Activated B cell treated with CpG ODN at 0.5 μM for 24 hours (primary cell): ENCODE measurements at places on chromosomes 2 and 18.
A peak's percentile ranks its signal among the peaks of the same experiment; 100 is the strongest.

GRCh38 chr2:148615381-148615841 is 29.1 kb upstream of the EPC2 start:
- no peak for DNase-seq

DNA sequence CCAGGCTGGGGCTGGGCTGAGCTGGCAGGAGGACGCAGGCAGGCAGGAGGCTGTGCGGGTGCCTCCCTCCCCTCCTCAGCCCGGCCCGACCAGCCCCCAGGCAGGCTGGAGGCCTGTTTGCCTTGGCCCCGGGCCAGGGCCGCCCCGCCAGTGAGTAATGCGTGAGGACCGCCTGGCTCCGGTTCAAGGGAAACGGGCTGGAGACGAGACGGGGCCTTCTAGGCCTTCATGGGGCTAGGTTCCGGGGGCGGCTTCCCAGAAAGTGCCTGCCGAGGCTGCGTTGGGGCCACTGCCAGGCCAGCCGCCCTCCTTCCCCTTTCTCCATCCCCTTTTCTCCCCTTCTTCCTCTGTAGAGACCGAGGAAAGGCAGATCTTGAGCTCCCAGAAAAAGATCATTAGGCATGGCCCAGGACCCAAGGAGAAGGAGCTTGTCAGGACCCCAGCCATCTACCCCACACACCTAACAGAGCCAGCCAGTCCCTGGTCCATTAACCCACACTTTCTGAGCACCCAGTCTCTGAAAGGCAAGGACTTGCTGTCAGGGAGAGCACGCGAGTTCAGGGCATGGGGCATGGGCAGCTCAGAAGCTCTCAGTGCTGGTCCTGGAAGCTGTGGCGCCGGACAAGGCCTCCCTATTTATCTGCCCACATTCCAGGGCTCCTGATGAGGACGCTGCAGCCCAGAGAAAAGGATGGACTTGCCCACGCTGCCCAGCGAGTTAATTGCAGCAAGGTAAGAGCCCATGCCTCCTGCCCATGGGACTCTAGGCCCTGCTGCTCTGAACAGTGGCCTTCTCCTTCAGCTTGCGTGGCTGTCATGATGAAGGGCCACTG is 48.5 kb downstream of the SMAD7 start:
- DNase-seq, result peak; percentile 9

GRCh38 chr2:45004562-45005191 is 4.6 kb downstream of the SIX2 start:
- no peak for DNase-seq

DNA sequence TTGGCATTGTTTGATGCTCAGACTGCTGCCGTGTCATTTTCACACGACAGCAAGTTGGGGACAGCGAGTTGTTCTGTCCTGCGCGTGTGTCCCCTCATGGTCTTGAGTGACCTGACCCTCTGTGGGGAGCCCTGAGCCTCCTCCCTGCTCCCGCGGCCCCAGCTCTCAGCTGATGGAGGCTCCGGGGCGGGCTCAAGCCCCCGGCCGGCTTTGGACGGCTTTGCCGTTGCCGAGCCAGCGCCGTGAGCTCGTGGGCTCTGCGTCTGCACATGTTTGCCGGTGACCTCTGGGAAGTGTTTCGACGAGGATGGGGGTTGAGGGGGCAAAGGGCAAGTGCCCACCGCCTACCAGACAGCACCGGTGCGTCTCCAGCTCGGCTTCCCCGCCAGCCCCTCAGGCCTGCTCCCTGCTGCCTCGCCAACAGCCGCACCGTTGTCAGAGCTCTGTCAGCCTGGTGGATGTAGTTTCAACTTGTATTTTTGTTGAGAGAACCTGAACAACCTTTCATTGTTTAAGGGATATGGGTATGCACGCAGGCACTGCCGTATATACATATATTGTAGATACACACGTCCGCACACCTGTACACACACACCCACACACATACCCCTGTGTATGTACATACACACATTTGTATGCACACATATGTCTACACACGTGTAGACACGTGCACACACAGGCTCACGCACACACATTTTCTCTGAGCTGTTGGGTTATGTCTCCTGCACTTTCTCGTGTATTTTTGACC is 13.7 kb downstream of the PDCD1 start:
- no peak for DNase-seq

DNA sequence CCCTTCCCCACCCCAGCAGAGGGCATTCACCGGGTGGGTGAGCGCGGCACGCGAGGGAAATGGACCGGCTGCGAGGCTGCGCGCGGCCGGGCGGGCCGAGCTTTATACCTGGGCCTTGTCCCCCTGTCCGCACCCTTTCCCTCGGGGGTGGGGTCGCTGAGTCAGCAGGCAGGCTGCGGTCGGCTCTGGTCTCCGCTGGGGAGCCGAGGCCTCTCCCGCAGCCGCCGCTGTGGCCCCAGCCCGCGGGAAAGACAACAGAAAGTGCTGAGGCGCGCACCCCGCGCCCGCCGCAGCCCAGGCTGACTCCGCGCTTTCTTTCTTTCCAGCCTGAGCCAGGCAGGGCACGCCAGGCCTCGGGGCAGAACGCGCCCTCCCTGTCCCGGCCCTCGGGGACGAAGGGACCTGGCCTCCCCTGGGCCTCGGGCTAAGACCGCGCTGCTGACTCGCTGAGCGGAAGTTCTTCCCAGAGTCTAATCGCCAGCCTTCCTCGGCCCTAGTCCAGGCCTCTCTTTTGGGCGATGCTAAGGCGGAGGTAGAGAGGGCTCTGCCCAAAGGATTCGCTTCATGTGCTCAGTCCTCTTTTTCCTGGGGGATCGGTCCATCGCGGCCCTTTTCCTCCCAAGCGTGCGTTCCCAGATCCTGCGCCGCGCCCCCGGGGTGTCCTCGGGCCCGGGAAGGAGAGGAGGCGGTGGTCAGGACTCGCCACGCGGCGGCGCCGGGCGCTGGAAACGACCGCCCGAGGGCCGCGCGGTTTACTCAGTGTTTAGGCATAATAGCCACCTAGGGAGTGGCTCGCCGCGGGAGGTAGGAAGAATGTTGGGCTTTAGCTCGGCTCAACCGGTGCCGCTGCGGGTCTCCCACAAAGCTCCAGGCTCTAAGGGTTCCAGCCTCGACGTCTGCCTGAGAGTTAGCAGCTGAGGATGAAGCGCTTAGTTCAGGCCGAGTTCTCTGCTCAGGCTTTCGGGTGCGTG is at the start of gene CRYBA2:
Gene CRYBA2 (minus strand): TSS at position 78 of the 971 bp plus-strand sequence. CDS start 246 bp downstream, outside the sequence.
- DNase-seq, result no peak

- DNase-seq, result no peak
These were observed 62.7 kb downstream of the PTRHD1 start for GRCh38 chr2:24730481-24730880.

DNA sequence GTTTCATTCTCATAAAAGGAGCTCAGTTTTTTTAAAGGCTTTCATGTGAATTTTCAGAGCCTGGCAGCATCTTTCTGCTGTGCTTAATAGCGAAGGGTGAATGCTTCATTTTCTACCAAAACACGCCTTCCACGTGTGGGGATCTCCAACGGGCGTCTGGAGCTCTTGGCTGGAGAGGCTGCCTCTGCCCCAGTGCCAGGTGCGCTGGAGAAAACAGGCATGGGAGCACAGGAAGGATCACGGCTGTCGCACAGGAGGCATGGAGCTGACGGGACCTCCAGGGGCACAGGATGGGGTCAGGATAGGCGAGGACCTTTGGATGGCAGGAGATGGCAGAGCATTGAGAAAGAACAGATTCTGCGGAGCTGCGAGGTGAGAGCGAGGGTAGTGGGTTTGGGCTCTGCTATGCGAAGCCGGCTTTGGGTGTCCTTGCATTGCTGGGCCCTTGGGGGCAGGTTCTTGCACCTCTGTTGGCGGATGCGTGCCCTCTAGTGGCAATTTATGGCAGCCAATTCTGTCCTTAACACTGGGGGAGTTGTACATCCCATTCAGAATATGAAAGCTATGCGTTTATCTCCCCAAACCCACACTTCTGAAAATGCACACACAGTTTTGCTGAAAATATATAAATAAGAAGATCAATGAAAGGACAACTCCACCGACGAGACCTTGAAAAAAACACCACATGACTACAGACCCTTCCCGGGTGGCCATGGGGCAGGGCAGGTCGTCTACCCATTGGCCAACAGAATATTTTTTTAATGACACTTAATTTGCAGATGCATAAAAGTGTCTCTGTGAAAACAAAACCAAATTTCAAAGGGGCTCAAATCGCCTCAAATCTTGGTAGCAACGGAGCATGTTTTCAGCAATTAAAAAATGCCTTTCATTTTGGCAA is 90.4 kb upstream of the SLC35G4 start:
- DNase-seq, result no peak
